ENCODE measurements at places on chromosomes 3 and 15.

GRCh38 chr15:51735228-51736010, 2.0 kb downstream of the LYSMD2 start:
- no peak for DNase-seq

- no peak for DNase-seq
These were observed 53.7 kb upstream of the GYG1 start for GRCh38 chr3:148937467-148938255.

GRCh38 chr3:81749265-81749664, 12.2 kb downstream of the GBE1 start:
- no peak for DNase-seq

- DNase-seq = no peak
These were observed 25.8 kb downstream of the GRIP2 start for GRCh38 chr3:14514323-14514720.

DNA sequence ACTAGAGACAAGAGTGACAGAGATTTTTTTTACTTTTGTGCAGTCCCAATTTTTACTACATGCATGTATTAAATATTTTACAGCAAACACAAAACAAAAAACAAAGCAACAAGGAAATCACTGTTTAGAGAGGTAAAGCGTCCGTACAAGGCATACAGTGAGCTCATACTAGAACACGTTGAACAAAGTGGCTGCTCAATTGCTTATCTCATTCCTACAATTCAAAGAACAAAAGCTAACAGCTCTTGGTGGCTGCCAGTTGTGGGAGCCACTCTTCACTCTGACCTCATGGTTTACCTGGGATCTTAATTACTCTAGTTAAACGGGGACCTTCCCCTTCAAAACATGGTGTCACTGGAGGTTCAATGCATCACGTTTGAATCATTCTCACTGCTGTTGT, 7.6 kb upstream of the ARHGEF26 start:
- no peak for DNase-seq

- DNase-seq = no peak
These were observed 4.7 kb downstream of the PLXNA1 start for GRCh38 chr3:126987596-126987995.

- no peak for DNase-seq
These were observed 14.8 kb downstream of the CLK3 start for GRCh38 chr15:74630284-74631086.

DNA sequence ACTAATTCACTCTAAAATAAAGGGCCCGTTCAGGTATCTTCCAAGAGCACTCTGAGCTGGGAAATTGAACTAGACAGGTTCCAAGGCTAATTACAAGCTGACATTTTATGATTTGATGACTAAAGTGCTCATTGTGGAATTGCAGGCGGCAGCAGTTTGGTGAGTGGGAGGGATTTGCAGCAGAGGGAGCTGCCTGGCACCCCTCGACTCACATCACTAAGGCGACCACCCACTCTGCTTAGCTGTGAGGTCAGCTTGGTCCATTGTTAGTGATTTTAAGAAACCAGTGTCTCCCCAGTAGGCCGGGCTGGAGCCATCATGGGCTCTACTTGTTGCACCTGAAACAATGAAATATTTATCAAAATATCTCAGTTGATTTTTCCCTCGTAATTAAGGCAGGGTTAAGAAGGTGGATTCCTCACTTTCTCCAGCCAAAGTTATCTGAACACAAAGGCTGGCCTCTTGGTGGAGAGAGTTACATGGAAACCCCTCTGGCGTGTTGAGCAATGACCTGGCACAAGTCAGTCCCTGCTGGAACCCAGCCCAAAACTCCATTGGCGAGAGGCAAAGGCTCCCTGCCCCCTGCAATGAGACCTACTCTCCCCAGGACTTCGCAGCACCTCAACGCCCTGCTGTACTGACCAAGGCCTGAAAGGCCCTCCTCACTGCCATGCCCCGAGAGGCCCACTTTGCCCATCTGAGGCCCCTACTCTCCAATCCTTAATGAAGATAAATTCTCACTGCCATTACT, 65.0 kb upstream of the ATP2B2 start:
- no peak for DNase-seq

DNA sequence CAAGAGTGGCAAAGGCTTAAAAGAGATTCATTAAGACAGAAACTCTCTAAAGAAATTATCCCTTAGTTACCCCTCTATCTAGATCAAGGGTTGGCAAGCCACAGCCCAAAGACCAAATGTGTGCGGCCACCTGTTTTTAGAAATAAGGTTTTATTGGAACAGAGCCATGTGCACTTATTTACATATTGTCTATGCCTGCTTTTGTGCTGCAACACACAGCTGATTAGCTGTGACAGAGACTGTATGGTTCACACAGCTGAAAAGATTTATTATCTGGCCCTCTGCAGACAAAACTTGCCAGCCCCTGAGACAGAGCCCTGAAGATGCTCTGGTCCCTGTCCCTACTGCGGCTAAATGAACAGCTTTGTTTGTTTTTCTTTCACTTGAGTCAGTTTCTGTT, 88.1 kb downstream of the ADAMTS9 start:
- DNase-seq = no peak

DNA sequence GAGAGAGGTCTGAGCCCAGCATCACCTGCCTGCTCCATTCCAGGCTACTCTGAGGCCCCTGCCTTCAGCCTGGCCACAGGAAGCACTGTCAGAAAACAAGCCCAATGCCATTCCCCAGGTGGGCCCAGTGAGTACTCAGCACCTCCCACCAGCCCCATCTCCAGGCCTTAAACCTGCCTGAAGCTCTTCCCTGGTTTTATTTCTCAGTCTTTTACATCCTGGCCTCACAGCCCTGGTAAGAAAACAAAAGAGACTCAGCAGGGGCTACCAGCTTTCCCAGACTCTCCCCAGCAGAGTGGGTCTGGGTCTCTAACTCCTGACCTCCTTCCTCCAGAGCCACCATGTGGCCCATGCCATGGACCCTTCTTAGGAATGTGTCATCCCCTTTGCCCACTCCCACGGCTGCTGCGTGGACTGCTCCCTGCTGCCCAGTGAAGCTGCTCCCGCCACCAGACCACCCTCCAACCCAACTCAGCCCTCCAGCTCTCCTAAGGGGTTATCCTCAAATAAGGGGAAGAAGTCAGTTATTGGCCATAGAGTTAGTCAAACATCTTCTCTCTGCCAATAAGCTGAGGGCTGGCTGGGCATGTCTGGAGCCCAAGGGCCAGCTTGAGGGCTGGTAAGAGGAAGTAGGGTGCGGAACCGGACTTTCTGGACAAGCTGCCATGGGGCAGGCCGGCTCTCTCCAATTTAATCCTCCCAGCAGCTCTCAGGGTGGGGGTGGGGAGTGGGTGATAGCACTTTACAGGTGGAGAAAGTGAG, 116.7 kb upstream of the LINGO1 start:
- DNase-seq = no peak

DNA sequence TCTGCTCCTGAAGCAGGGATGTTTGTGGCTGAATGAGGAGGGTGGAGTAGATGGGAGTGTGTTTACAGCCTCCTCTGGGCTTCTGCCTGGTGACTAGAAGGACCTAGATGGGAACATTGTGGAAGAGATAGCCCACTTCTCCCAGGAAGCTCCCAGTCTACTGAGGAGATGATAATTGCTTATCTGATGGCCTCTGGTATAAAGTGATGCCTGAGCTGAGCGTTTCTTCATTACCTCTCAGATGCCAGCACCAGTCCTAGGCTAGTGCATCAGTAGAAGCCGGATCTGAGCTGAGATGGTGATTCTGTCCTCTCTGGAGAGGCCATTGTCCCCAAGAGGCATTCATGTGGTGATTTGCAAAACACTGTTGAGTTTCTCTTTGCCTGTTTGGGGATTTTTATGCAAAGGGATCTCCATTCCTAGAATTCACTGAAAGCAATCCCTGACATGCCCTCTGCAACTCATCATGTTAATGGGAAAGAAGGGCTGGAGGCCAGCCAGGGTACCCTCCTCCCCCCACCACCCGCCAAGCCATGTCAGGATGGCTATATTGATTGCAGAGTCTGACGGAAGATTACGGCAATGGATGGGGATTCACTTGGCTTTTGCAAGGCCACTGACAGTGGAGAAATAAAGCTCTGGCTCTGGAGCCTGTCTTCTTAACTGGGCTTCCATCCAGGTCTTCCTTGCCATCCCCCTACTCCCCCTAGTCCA, 166.4 kb upstream of the ROPN1 start:
- no peak for DNase-seq

DNA sequence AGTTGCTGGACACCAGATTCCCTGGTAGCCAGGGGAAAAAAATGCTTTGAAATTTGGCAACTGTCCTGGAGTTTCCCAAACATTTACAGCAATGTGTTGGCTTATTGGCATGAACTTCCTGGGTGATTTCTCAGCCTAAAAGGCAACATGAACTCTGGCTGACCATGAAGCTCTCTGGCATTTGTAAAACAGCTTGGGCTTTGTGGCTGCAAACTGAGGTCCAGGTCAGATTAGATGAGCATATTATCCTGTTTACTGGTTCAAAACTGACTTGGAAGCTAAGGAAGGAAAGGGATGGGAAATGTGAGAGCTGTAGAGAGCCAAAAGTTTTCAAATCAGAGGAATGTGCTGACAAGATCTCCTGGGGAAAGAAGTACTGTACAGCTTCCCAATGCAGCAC, 139.0 kb downstream of the P3H2 start:
- DNase-seq = no peak

GRCh38 chr3:102605153-102605552, 170.3 kb downstream of the ZPLD1 start:
- DNase-seq = no peak

DNA sequence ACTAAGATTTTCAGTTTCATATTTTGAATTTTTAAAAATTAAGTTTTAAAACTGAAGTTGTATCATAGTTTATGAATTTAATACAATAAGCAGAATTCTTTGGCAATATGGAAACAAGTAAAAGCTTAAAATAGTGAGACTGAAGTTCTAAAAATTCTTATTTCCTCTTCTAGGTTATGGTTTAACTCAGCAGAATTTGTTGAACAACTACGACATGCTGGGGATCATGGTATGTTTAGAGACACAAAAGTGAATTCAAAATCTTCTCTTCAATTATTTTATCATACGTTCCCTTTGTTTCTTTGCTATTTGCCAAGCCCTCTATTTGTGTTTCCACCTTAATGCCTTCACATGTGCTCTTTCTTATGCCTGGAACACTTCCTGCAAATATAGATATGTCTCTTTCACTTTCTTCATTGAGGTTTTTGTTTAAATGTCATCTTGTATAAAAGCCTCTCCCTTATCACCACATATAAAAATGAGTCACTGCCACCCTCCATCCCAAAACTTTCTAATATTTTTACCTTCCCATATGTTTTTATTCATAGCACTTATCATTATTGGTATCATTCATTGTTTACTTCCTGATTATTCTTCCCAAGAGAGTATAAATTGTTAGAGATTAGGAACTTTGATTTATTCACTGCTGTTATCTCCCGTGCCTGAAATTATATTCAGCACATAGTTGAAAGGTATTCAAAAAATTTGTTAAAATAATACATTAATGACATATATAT, 6.4 kb downstream of the SUCNR1 start:
- DNase-seq = no peak

DNA sequence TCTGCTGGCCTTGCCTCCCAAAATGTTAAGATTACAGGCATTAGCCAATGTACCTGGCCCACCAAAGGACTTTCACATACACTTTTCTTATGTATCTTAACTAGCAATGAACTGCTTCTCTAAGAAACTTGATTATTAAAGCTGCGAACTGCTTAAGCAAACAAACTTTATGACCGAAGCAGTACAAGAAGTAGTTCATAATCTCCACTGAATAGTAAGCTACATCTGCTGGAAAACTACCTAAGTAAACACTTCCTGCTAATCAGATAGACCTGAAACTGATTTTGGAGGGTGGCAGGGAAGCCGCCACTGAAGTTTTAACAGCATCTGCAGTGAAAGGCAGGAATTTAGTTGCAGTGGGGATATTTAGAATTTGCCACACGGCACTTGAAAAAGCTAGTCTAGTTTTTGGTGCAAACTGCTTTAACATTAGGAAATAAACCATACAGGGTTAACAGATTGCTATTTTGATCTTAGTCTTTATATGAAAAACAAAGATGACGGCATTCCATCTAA, 8.1 kb downstream of the HYPK start:
- no peak for DNase-seq

DNA sequence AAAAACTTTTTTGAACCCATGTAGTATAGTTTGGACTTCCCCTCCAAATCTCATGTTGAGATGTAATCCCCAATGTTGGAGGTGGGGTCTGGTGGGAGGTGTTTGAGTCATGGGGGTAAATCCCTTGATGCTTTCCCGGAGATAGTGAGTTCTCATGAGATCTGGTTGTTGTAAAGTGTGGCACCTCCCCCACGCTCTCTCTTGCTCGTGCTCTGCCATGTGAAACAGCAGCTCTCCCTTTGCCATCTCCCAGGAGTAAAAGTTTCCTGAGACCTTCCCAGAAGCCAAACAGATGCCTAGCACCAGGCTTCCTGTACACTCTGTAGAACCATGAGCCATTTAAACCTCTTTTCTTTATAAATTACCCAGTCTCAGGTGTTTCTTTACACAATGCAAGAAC, 16.0 kb upstream of the RNU6-1 start:
- DNase-seq = no peak

DNA sequence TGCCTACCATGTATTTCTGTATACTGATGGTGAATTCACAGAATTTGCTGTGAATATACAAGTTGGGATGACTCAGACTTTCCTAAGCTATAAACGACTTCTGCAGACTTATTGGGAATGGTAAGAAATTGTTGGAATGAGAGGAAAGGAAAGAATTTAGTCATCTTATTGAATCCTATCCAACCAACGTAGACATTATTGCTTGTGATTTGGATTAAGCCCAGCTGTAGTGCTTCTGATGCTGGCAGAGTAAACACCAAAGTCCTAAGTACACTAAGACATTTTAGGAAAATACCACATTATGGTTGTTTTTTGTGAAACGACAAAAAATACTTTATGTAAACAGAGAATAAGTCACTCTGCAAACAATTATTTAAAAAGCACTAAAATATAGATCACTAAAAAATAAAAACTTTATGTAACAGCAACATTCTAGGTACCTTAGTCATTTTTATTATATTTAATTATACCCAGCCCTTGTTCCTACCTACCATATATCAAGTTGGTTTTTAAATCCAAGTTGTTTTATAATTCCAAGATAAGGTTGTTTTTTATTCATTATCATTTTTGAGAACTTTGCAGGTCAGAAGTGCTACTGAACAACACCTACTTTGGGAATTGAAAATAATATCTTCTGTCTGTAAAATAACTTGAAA, 99.2 kb upstream of the MLF1 start:
- no peak for DNase-seq

- no peak for DNase-seq
These were observed 143.5 kb upstream of the LPP start for GRCh38 chr3:188010478-188010877.

- DNase-seq = no peak
These were observed 635.1 kb downstream of the EPHA3 start for GRCh38 chr3:89742546-89742945.

- DNase-seq = no peak
These were observed 25.6 kb downstream of the FEM1B start for GRCh38 chr15:68303134-68303533.

GRCh38 chr3:59426821-59427565, 377.2 kb upstream of the CFAP20DC start:
- DNase-seq = no peak

GRCh38 chr3:152264378-152264777, 4.4 kb upstream of the MBNL1 start:
- no peak for DNase-seq

- no peak for DNase-seq
These were observed 111.4 kb upstream of the TOPAZ1 start for GRCh38 chr3:44130249-44130648.
